Stimulated activated CD4-positive, alpha-beta T cell treated with anti-CD3 and anti-CD28 coated beads, Interleukin-1b, Interleukin-23, amount 100 ng/mL, for 24 hours (primary cell): ENCODE measurements at places on chromosomes 2 and 18.

- DNase-seq: no peak
Measured at GRCh38 chr2:23417310-23417709, 32.3 kb downstream of the KLHL29 start.

DNA sequence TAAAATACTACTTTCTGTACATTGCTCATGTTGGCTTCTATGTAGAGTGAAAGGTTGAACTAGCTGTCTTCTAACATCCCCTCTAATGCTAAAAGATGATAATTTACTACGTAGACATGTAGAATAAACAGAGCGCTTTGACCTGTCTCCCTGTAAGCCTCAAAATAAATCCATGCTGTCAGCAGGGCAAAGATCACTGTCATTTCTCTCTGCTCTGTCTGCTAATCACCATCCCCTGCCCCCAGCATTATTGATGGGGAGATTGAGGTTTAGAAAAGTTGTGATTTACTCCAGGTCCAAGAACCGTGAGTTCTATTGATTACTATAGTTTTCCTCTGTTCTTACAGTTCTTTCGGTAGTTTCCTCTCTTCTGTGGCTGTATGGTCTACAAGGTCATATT, 39.0 kb upstream of the GRHL1 start:
- no peak for DNase-seq

DNA sequence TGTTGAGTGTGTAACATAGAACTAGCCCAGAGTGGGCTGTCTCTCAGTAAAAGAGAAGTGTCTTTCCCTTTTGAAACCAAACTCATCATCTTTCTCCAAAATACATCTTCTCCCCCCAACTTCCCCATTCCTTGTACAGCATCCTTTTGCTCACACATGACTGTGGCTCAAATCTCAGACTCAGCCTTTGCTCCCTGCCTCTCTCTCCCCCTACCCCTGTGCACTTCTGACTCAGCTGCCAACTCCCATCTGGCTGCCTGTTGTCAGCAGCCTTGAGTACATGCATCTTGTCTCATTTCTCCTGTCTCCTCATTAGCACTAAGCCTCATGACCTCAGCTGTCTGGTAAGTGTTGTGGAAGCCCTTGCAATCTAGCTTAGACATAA, 18.1 kb upstream of the MGAT4A start:
- no peak for DNase-seq

- no peak for DNase-seq
Measured at GRCh38 chr2:197306696-197307040, 3.9 kb downstream of the ANKRD44 start.

DNA sequence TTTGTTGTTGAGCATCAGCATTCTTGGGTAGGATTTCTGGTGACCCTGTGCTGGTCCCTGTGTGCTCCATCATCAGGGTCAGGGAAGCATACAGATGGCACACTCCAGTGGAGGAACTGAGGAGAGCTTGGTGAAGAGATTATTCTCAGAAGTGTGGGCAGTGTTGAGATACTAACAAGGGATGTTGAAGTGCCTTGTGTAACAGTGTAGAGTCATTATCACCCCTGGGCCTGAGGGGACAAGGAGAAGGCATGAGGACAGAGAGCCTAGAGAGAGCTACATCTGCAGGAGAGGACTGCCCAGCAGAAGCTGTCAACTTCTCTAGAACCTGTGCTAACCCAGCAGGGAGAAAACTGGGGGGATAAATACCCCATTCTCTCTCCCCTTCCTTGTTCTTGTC, 189.0 kb downstream of the PLCL1 start:
- no peak for DNase-seq

GRCh38 chr2:236366049-236366387, 101.8 kb upstream of the ASB18 start:
- no peak for DNase-seq

- DNase-seq: no peak
Measured at GRCh38 chr18:3152294-3152693, 67.5 kb downstream of the MYOM1 start.

GRCh38 chr18:51020536-51020935, 9.5 kb upstream of the SMAD4 start:
- no peak for DNase-seq

DNA sequence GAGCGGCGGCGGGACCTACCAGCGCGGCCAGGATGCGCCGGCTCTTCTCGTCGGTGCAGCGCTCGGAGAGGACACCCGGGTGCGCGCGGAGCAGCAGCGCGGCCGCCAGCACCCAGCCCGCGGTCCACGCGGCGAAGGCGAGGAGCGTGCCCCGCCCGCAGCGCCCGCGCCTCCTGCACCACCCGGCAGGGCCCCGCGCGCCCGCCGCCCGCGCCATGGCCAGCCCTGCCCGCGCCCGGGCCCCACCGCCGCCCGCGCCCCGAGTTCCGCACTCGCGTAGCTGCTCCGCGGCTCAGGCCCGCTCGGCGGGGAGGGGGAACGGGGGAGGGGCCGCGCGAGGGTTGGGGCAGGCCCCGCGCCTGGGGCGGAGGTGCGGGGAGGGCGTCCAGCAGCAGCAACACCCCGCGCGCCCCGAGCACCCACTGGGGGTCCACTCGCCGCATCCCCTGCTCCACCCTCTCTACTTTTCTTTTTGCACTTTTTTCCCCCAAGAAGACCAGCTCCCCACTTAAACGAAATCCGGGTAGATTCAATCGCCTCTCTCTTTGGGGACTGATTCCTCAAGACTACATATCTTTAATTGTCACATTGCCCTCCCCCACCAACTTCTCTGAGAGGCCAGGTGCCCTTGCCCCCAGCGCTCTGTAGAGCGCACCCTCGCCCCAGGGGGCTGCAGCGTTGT, at the start of gene DIPK1C:
Gene DIPK1C, minus strand, starts transcription at position 266 of the 682 bp plus-strand sequence. Its CDS starts 49 bp downstream, at position 217.
- no peak for DNase-seq

DNA sequence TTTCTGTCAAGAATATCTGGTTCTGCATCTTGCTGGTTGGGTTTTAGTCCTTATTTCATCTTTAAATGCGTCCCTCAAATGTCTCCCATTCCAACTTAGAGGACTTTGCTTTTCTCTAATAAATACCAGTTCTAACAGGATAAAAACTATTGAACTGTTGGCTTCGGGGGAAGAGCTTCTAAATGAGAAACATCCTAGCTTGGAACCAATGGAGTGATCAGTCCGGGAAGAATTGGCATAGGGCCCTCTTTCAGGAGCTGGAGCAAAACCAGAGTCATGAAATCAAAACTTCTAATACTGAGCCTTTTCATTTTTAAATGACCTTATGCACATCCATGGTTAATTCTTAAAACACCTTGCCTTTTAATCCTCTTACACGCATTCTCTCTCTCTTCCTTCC, 401.6 kb upstream of the SMIM21 start:
- no peak for DNase-seq

- no peak for DNase-seq
Measured at GRCh38 chr2:199206536-199206935, 251.2 kb downstream of the SATB2 start.

DNA sequence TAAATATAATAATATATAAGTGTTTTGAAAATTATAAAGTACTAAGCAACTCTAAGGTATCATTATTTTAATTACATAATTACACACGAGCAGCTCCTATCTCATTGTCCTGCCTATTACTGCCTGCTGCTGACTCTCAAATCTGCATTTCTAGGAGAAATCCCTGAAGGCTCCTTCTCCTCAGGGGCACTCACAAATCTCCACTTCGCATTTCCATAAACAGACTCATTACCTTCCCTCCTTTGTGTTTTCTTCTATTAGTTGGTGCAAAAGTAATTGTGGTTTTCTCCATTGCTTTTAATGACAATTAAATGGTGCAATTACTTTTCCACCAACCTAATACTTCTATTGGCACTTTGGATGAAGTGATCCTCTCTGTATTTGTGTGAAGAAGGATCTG, 135.0 kb upstream of the HNMT start:
- DNase-seq: no peak

DNA sequence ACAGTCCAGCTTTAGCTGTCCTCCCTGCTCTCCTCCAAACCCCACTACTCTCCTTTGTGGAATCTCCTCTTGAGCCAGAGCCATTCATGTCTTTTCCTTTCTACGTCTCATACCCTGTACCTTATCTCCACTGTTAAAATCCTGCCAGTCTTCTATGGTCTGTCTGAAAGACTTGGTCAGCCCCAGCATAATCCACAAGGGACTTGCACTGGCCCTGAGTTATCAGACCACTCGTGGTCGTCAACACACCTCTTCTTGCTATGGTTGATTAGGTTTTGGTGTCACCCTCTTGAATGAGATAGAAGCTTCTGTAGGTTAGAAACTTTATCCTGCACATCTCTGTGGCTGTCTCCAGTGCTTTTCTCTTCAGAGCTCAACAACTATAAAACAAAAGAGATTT, 56.8 kb downstream of the MYO1B start:
- no peak for DNase-seq

GRCh38 chr2:107093426-107093957, 207.5 kb upstream of the ST6GAL2 start:
- DNase-seq: no peak

GRCh38 chr18:66769375-66769774, 165.5 kb upstream of the CDH19 start:
- no peak for DNase-seq

DNA sequence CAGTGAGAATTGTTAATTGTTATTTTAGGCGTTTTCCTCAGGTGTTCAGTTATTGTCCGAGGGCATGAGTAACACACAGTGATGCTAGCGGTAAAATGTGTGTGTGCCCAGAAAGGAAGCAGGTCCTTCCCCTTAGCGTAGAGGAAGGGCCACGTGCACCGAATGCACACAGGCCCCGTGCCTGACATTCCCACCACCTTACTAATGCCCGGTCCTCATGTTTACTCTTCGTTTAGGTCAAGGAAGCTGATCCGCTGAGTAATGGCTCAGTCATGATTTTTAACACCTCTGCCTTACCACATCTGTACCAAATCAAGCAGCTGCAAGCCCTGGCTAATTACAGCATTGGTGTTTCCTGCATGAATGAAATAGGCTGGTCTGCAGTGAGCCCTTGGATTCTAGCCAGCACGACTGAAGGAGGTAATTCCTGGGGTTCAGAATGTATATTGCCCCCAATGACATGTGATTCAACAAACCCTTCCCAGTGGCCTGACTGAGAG, 76.7 kb downstream of the MERTK start:
- DNase-seq: no peak

- no peak for DNase-seq
Measured at GRCh38 chr2:161710131-161710915, 86.1 kb downstream of the SLC4A10 start.

DNA sequence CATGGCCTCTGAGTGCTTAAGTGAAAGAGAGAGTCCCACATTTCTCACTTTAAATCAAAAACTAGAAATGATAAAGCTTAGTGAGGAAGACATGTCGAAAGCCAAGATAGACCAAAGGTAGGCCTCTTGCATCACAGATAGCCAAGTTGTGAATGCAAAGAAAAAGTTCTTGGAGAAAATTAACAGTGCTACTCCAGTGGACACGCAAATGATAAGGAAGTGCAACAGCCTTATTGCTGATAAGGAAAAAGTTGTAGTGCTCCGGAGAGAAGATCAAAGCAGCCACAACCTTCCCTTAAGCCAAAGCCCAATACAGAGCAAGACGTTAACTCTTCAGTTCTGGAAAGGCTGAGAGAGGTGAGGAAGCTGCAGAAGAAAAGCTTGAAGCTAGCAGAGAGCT, 32.1 kb downstream of the PSMD1 start:
- no peak for DNase-seq

GRCh38 chr2:38259311-38259710, 117.8 kb downstream of the ATL2 start:
- DNase-seq: no peak

DNA sequence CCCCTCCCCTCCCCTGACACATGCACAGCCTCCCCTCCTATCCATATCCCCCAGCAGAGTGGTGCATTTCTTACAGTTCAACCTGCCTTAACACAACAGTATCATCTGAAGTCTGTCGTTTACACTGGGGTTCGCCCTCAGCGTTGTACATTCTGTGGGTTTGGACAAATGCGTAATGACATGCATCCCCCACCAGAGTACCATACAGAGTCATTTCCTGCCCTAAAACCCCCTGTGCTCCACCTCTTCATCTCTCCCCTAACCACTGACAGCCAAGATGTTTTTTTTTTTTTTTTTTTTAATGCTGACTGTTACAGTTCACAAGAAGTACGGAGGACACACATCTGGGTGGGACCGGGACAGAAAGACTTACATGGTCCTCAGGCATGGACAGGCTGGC, 22.6 kb downstream of the POMC start:
- DNase-seq: no peak

DNA sequence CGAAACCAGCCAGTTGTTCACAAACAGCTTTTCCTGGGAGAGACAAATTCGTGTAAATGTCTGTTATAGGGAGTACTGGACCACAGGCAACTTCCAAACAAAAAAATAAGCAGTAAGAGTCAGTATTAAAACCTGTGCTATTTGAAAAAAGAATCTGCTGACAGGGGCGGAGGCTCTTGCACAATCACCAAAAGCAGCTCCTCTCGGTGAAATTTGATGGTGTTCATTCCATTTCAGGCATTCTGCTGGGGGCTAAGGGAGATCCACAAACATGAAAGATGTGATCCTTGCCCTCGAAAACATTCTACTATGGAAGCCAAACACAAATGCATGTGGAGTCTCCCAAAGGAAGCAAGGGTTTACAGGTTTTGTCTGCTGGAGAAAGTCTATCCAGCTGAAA, 45.0 kb downstream of the TFCP2L1 start:
- DNase-seq: no peak

DNA sequence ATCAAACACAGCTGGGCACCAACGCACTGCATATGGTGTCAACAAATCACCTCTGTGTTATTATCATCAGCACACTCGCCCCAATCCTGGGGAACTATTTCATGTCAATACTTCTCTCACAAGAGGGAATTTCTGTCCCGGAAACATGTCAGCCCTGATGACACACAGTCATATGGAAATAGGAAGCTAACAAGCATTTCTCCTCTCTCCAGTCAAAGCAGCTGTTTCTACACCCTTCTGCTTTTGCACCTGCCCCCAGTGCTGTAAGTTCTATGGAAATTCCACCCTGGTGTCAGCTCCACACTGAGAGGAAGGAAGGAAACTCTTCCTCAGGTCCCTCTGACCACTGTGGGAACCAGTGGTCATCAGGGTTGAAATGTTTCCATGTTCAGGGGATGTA, 447.6 kb upstream of the ID2 start:
- DNase-seq: no peak

DNA sequence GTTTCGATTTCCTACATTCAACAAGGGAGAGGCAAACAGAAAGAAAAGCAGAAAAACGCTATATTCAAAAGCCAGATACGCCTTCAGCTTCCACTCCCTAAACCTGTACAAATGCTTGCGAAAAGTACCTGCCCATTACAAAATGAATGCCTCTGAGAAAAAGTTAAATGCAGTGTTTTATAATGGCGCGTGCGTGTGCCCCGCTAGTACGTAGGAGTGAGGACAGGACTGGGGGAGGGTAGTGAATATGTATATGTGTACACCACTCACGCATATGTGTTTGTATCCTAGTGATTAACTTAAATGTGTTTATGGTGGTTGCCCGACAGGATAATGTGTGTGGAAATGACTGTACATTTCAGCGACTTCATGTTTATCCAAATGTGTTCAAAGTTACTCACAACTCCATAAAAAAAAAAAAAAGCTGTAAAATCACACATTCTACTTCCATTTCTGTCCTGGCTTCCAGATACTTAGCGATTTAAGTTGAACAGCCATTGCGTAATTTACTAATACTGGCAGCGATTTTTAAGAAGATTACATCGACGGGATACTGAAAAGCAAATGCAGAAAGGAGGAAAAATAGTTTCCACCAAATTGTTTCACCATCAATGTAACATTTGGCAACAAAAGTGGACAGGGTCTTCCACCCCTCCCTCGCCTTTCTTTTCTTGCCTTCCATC, 1.3 kb downstream of the NEUROD1 start:
- no peak for DNase-seq

- no peak for DNase-seq
Measured at GRCh38 chr2:99692785-99693184, 203.0 kb upstream of the REV1 start.

GRCh38 chr2:120255986-120256650, 3.5 kb downstream of the RALB start:
- DNase-seq: no peak

GRCh38 chr2:165777522-165778186, 16.4 kb downstream of the GALNT3 start:
- DNase-seq: no peak
